Glomerular endothelial cell (primary cell): ENCODE measurements at places on chromosomes 2 and 18. TPM values are rescaled to one million over a fixed set of nuclear protein-coding genes. Genes with fewer than 3 reads are reported as not detected.

Gene SALL3
- 0.10 and 0.41 TPM in 2 replicates for total RNA-seq

- DNase-seq: no peak
These were observed 38.4 kb upstream of the HDAC4 start for GRCh38 chr2:239438995-239439753.

DNA sequence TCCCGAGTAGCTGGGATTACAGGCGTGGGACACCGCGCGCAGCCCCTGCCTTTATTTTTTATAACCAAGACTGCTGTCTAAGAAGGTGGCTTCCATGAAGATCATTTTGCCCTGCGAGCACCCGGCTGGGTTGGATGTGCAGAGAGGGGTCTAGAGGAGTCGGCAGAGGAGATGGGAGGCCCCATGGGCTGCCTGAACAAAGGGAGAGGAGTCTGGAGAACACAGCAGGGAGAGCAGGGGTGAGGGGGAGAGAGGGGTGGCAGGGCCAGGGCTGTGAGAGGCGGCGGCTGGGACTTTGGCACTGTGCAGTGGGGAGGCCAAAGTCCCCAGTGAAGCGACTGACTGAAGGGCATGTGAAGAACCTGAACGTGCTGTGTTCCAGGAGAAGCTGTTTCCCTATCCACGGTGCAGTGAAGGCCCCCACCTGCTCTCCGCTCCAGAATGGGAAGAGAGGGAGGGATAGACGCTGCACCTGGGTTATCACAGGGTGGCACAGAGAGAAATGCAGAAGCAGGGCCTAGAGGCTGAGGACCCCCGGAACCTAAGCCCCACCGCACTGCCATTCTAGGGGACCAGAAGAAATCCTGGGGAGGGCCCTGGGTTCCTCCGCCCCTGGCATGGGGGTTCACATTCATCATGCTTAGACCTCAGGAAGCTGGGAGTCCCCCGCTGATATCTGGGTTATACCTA is 24.8 kb upstream of the FOSL2 start:
- DNase-seq: no peak

DNA sequence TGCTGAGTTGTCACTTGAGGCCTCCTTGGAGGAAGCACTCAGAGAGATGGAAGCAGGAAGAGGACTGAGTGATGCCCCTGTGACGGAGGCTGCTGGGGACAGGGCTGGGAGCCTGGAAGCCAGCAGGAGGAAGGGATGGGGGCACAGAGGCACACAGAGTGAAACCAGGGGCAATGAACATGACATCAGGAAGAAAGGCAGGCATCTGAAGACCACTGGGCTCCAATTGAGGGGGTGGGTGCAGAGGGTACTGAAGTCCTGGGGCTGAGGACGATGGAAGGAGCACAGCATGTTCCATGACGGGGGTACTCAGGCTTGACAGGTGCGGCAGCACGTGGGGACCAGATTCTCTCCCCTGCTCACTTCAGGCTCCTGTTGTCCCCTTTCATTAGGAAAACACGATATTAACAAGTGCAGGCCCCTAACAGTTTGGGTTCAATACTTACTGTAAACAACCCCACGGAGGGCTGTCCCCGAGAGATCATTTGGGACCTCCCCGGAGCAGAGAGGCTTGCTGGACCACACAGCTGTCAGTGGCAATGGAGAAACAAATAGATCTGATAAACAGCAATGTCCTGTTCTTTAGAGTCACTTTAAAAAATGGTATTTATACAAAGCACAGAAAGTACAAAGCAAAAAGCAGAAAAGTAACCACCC is 8.7 kb downstream of the INPP5D start:
- no peak for DNase-seq

Gene ZBTB7C
- 0.06 and 0.34 TPM in 2 replicates for total RNA-seq

DNA sequence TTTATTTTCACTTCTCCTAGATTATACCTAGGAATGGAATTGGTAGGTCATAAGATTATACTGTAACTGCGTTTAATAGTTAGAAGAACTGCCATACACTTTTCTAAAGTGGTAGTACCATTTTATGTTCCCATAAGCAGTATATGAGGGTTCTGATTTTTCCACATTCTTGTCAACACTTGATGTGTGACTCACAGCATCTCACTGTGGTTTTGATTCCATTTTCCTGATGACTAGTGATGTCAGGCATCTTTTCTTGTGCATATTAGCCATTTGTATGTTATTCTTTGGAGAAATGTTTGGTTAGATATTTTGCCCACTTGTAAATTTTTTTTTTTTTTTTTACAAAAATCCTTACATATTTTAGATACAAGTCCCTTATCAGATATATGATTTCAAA is 2.3 kb downstream of the DCAF17 start:
- DNase-seq: no peak

DNA sequence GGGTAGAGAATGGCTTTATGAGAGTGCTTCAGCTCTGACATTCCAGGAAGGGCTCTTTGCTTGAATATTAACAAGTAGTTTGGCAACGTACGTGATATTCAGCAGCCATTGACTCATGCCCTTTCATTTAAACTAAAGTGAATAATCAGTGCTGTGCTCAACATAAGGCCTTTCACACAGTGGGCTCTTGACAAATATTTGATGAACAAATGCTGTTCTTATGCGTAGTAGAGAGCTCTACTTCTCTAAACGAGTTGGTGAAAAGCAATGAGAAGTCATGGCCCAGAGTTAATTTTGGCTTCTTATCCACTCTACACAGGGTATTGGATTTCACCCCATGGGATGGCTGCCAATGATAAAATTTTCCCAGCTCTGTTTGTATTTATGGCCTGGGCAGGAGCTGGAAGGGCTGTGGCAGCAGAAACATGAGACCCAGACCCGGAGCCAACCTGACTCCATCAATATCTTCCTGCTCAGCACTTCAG is 338.9 kb downstream of the CCDC85A start:
- DNase-seq: no peak

GRCh38 chr2:196679368-196679767 is 39.9 kb downstream of the CCDC150 start:
- no peak for DNase-seq

GRCh38 chr2:240501531-240501991 is 56.2 kb downstream of the ANKMY1 start:
- DNase-seq: no peak

DNA sequence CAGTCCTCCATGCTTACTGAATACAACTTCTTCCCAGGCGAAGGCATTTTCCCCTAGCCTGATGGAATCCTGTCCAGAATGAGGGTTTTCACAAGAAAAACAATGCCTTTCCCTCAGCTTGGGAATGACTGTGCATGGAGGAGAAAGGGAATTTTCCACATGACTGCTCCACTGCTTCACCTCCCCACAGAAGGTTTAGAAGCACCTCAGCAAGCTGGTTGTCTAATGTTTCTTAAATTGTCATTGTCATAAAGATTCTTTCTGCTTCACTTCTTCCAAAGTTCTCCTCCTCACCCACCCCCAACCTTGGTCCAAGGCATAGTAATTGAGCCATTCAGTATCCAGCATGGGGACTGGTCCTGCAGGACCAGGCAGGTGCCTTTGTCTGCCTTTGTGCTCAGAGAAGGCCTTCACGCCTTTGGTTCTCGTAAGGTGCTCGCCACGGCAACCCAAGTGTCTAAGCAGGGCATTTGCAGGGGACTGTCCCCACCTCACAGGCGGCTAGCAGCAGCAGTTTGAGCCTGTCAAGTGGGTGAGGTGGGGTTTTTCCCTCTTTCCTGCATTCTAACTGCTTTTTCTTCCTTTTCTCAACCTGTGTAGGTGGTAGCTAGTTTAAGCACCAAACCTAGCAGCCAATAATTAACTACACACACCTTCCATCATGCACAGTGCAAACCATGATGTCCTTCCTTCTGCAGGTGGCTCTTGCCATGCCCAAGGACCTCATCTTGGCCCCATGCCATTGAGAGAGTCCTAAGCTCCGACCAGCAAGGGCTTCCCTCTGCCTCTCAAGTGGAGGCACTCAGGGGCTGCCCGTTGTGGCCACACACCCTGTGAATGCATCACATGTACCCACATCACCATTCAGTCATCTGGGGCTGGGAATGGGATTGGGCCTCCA is 65.7 kb upstream of the BCL2L11 start:
- DNase-seq: no peak
